ENCODE measurements at places on chromosomes 2 and 18.

DNA sequence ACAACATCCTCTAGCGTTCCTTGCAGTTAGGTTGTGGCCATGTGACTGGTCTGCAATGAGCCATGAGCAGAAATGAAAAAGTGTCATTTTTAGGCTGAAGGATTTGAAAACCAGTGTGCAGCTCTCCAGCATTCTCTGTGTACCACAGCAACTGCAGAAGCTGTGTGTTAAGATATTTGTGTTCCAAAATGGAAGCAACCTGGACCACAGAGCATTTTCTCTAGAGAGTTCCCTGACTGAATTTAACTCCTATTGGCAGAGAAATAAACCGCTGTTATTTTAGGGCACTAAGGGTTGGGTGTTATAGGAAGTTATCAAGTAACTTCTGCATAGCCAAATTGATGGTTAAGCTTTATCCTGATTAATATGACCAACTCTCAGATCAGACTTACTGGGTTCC, 257.2 kb upstream of the THUMPD2 start:
- no peak for DNase-seq

GRCh38 chr2:45879406-45879805, 227.9 kb downstream of the PRKCE start:
- no peak for DNase-seq

GRCh38 chr2:236828820-236829219, 256.9 kb upstream of the COPS8 start:
- DNase-seq = no peak

GRCh38 chr2:109255654-109256053, 126.6 kb downstream of the SH3RF3 start:
- no peak for DNase-seq
